Lower leg skin (tissue), 4 donors: ENCODE measurements at places on chromosomes 4 and X. TPM values are rescaled to one million over a fixed set of nuclear protein-coding genes. Genes with fewer than 3 reads are reported as not detected.
A peak's percentile ranks its signal among the peaks of the same experiment; 100 is the strongest.

GRCh38 chr4:100588076-100588475 lies 70.3 kb upstream of the EMCN start:
- no peak for DNase-seq

DNA sequence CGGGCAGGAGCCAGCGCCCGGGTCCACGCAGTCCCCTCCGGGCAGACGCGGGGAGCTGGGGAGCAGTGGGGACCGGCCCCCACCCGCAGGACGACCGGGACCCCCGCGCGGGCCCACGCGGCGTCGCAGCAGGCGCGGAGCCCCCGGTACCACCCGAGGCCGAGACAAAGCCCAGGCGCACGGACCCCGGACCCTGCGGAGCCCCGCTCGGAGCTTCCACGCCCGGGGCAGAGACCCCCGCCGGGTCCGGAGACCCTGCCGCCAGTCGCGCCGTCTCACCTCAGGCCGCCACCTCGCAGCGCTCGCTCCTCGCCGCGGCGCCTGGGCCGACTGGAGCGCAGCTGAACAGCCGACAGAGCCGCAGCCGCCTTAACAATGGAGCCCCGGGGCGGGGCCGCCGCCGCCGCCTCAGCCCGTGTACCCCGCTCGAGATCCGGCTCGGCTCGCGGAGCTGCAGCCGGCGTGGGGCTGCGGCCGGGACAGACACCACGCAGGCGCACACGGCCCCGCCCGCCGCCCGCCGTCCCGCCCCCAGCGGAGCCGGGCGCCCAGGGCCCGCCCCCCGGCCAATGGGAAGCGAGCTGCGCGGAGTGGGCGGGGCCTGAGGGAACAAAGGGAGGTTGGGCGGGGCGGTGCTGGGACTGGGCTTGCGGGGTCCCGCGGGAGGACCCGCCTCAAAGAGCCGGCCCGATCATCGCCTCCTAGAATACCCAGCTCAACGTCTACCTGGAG lies at the start of gene AFAP1:
Gene AFAP1, minus strand, starts transcription at position 485 of the 732 bp plus-strand sequence. CDS start 67,783 bp downstream, outside the sequence.
- DNase-seq = peak; percentile 96

GRCh38 chr4:1604181-1604705 lies 79.9 kb downstream of the FAM53A start:
- no peak for DNase-seq

GRCh38 chr4:1317177-1318045 lies 27.7 kb downstream of the MAEA start:
- no peak for DNase-seq

- DNase-seq = no peak
Measured at GRCh38 chr4:119394826-119395225, 72.9 kb upstream of the FABP2 start.

GRCh38 chrX:119194621-119195020 lies 41.5 kb upstream of the PGRMC1 start:
- no peak for DNase-seq

DNA sequence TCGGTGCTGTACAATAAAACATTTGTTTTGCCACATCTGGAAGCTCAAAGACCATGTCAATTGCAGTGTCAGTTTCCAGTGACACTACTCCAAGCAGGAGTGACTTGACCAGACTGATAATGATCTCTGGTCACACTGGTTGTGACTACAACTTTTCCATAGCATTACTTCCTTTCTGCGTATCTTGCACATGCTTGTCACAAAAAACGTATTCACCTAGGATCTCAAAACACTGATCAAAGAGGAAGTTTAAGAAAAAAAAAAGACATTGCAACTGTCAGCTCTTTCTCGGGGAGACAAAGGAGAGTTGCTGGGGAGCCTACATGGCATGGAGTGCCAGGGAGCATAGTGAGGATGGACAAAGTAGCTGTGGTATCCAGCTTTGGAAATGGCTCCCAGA lies 60.6 kb downstream of the OPHN1 start:
- no peak for DNase-seq

DNA sequence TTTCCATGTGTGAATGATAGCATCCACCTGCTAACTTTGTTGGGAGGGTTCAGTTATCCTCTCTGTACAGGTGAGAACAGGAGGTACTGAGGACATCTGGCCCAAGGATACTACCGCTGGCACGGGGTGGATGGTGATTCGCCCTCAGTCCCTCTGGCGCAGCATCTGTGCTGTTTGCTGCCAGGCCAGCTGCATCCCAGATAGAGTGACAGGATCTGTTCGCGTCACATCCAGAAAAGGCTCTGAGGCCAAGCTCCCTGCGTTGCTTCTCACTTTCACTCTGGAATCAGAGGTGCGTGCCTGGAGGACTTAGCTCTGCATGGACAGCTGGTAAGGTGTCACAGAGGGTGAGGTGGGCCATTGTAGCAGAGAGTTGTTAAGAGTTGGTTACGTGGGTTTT lies 95.4 kb downstream of the TBL1X start:
- DNase-seq = peak; percentile 61

- peak; percentile 25 for DNase-seq
Measured at GRCh38 chrX:3345281-3346191, 916 bp downstream of the MXRA5 start.

GRCh38 chr4:16129336-16129735 lies 45.5 kb upstream of the PROM1 start:
- DNase-seq = no peak

DNA sequence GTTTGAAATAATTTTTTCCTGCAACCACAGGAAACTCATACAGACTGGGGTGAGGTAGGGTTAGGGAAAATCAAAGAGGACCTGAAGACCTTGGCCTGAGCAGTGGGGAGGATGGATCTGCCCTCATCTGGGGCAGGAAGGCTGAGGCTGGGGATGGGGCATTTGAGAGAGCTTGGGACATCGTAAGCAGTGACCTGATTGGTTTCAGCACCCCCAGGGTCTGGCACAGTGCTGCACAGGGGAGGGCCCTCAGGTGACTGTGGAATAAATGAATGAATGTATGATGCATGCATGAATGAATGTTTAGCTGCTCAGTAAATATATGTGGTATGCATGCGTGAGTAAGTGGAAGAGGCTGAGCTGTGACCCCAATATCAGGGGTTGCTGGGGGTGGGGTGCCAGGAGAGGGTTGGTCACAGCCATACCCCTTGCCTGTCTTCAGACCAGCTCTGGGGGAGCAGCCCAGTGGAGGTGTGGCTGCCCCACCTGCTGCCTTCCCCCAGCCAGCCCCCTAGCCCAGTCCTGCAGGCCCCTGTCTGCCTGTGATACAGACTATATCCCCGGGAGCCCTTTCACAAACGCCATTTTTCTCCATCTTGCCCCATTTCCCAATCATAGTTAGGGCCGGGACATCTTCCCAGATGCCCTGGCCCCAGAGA lies 11.0 kb upstream of the TNIP2 start:
- no peak for DNase-seq

Gene PRR27
- not detected for total RNA-seq

Gene CCKAR
- not detected for total RNA-seq

Gene XAGE2
- not detected for total RNA-seq

Gene SNCA
- total RNA-seq = 9.8 TPM

Gene EDA
- 3.1 TPM for total RNA-seq
